ENCODE measurements at places on chromosomes 2 and 18.

DNA sequence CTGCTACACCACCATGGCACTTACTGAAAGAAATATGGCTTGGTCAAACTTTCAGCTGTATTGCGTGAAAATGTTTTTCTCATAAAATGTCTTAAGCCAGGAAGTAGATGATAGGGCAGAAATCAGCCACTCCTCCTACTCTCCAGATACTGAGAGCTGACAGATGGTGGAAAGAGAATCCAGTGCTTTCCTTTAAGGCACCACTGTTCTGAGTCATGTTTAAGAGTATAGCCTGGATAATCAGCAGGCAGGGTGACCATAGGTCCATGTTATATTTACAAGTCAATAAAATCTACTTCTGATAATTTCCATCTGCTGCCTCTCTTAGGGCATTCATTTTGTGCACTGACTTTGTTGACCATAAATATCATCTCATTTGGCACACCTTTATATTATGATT is 21.9 kb downstream of the ARPC2 start:
- no peak for DNase-seq

DNA sequence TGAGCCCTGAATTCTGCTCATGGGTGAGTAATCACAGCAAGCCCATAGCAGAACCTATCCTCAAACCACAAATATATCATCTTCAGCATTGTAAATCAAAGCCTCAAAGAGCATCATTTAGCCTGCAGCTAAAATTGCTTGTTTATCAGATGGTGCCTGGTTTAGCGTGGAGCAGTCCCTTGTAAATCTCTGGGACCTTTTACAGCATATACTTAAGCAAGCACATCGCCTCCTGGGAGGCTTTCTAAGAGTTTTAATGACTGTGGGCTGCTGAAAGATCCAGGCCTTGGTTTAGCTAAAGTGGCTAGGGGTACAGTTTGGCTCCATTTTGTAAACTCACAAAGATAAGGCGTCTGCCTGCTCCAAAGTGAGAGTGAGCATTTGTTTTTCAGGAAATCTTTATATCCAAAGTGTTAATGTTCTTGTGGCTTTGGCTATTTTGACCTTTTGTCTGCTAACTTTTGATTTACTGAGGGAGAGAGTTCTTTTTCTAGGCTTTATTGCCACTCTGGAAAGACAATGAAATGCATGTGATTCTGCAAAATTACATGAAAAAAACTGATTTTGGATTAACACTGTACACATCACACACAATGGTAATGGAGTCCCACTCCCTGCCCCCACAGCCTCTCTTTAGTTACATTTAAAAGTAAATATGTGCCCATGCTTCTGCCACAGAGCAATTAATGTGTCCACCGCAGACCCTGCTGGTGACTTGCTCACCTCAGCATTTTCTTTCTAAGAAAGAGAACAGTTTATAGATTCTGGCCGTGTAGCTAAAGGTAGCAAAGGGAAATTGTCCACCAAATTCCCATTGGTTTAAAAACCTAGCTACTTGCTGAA is 194.8 kb downstream of the LNPK start:
- DNase-seq = no peak

DNA sequence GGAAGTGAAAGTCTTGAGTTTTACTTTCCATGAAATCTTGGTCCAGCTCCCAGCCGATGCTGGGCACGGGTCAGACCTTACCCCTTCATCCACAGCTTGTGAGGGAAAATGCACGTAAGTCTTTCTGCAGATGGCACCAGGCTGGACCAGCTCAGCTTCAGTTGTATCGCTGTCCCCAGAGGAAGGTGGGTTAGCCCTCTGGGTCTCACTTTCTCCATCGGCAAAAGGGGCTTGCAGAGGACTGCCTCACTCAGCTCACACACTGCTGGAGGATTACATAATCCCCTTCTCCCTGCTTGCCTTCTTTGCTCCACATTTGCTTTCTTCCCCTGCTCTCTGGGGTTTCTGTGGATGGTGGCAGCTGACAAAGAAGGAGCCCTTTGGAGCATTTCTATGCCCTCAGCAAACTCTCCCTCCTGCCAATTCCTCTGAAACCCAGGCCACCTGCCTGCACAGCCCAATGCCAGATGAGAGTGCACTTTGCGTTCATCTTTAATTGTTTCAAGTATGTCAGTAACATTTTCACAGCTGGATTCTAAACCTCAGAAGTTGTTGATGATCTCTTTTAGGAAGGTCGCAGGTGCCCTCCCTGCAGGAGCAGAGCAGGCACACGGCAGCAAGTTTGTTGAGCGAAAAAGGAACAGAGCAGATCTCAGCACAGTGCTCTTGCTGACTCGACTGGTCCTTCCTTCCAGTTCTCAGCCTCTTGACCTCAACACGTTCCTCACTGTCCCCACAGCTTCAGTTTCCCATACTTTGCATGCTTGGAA is 155.6 kb upstream of the GLI2 start:
- DNase-seq = no peak

DNA sequence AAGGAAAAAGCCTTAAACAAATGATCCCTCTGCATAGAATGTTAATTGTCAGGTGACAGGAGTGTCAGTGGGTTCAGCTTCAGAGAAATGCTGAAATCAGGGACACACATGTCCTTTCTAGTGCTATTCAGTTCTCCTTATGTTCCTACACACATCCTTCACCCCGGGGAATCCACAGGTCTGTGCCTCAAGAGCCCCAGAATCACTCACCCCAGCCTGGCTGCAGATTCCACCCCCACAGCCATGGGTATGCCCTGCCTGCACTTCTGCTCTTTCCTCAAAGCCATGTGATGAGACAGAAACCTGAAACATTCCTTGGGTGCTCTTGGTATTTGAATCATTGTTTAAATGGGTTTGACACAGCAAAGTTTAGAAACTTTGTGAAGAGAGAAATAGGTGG is 27.4 kb upstream of the FZD7 start:
- DNase-seq = no peak

DNA sequence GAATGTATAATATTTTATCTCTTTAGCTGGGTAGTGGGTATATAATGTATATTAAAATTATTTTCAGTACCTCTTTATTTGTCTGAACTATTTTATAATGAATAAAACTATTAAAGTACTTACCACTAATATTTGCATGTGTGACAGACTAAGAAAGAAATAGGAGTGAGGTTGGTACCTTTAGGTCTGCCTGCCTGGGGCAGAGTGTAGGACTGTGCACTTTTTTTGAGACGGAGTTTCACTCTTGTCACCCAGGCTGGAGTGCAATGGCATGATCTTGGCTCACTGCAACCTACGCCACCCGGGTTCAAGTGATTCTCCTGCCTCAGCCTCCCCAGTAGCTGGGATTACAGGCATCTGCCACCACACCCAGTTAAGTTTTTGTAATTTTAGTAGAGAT is 18.8 kb downstream of the NCOA1 start:
- no peak for DNase-seq

DNA sequence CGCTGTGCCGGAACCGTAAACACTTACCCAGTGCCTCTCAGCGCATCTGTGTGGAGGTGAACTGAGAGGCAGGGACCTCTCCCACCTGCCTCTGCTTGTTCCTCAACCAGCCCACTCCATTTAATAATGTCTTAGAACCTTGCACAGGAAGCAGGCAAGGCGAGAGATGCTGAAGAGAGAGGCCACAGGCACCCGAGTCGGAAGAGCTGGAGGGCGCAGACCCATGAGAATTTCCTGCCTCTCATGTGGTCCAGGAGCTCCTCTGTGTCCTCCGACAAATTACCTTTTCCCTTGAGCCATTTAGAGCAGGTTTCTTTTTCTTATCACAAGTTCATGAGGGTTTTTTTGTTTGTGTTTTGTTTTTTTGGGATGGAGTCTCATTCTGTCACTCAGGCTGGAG is 4.9 kb upstream of the RFX8 start:
- no peak for DNase-seq

GRCh38 chr18:56109757-56110156 is 521.8 kb upstream of the TCF4 start:
- no peak for DNase-seq

- no peak for DNase-seq
Observed at GRCh38 chr2:167489325-167489724, 601.0 kb downstream of the XIRP2 start.

DNA sequence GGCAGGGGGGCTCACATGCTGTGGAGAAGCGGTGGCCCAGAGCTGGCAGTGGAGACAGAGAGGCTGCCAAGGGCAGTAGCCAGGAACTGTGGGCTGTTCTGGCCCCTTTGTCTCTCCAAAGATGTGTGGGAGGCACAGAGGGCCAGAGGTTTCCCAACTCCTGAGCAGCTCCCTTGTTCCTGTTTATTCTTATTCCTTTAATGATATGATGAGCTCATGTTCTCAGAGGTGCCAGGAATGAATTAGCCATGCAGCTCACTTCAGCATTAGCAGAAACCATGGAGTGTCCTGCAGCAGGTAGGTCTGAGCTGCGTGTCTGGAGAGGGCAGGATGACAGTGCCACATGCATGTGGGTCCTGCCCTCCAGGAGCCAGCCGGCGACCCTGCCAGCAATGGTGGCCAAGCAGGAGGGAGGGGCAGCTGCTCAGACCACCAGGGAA is 77.9 kb upstream of the FZD7 start:
- DNase-seq = no peak

GRCh38 chr2:231294571-231295362 is 96.3 kb downstream of the ARMC9 start:
- DNase-seq = no peak

GRCh38 chr2:239073745-239074530 is 226.1 kb downstream of the TWIST2 start:
- DNase-seq = no peak

- DNase-seq = no peak
Observed at GRCh38 chr18:32460171-32460731, 10.4 kb downstream of the GAREM1 start.

- no peak for DNase-seq
Observed at GRCh38 chr2:66495788-66496640, 61.1 kb downstream of the MEIS1 start.

DNA sequence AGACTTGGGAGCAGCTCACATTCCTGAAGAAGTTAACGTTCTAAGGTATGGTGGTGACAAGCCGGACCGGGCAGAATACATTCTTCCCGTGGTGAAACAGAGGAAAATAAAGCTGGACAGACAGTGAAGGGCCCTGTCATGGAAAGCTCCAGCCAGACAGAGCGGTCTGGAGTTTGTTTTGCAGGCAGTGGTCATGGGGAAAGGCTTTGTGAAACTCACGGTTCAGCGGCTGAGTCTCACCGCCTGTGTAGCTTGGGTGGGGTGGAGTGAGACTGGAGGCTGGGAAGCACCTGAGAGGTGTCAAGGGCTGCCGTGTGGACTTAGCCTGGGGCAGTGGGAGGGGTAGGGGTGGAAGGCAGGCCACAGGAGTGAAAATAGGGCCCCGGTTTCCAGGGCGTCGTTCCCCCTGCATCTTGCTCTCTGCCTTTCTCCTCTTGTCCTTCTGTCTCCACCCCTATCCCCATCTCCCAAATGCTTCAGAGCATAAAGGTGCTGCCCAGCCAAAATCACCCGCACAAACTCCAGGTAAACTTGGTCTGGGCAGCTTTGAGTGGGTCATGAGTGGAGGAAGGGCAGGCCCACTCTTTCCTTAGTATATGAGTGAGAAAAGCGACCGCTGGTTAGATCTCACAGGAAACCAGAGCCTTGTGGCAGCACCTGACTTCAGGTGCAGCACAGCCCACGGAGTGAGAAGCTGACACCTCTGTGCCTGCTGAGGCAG is 11.4 kb upstream of the SLC20A1 start:
- no peak for DNase-seq

- no peak for DNase-seq
Observed at GRCh38 chr2:48600204-48600813, 17.3 kb upstream of the GTF2A1L start.

DNA sequence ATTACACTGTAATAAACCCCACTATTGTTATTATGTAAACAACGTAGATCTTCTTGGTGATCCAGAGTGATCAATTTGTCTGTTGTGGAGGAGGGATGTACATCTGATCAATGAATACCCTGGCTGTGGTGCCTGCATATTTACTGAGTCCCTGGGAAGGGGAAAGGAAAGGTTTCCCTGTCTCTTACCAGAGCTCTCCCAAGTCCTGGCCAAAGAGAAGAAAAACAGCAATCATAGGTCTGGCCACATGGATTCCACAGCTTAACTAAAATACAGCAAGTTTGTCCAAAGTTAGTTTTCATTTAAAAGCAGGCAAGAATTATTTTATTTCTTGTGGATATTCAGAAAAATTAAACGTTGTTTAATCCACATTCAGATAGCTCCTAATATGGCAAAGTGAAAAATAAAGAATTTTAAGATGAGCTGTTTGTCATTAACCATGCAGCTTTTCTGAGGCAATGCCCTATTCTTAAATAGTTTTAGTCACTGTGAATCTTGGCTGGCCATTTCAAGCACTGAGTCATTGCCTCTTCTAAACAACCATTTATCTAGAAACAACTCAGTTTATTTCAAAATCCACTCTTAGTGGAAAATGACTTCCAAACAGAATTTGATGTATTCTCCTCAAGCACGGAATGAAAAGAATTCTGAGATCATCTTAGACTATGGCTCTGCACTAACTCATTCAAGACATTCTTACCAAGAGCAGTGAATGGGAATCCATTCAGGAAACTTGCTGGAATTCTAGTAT is 1004.4 kb upstream of the CDH2 start:
- no peak for DNase-seq

DNA sequence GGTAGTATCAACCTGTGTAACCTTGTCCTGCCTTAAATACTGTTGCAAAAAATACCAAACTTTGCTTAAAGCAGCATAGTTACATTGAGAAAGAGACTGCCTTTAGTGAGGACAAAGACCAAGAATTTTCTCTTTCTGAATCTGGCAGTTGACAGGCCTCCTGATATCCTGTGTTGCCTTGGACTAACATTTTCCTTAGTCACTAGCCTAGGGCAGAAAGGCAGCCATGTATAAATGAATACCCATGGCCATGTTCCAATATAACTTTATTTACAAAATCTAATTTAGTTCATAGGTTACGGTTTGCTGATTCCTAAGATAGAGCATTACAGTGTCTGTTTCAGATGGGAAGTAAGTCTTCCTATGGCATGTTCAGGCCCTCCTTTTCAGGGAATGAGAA is 895.4 kb downstream of the CNTNAP5 start:
- no peak for DNase-seq

DNA sequence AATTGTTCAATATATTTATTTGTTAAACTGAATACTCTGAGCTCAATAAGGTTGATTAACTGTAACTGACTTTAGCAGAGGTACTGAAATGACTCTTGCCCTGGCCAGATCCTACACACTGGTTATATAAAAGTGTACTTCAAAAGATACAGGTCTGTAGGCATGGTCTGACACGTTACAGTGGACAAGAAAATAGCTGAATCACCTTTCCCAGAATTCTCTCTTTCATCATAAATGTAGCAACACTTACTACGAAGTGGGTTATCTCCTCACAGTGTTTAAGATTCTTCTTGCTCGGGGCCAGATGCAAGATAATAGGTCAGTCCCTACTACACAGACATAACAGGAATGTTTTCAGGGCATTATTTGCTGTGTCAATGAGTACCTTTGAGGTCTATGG is 107.0 kb upstream of the ZC3H15 start:
- DNase-seq = no peak

- DNase-seq = no peak
Observed at GRCh38 chr2:162887902-162888301, 49.3 kb upstream of the KCNH7 start.
